ENCODE measurements at places on chromosomes 2 and 18.

DNA sequence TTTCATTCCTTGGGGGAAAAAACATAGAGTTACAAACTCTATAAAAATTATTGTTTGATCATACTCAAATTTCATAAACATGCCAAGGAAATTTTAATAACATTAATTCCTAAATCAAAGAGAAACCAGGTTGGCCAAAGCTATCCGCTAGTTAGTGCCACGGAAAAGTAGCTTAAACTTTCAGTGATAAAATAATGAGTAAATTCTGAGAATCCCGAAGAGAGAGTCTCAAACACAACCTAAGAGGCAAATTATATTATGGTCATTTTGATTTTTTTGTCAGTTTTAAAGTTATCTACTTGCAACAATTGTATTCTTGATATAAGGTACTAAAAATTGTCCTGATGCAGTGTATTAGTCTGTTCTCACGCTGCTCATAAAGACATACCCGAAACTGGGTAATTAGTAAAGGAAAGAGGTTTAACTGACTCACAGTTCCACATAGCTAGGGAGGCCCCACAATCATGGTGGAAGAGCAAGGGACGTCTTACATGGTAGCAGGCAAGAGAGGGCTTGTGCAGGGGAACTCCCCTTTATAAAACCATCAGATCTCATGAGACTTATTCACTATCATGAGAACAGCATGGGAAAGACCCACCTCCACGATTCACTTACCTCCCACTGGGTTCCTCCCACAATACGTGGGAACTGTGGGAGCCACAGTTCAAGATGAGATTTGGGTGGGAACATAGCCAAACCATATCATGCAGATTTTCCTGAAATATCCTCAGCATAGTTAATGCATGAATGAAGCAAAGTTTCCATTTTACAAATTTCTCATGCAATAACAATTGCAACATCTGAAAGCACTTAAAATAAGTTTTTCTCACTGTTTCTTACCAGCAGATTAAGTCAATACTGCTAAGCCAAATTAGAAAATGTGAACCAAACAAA, 205.9 kb upstream of the STK17B start:
- DNase-seq, result no peak

- DNase-seq, result no peak
Observed at GRCh38 chr2:1967242-1968208, 223.2 kb upstream of the PXDN start.

GRCh38 chr2:165594935-165595255, 125.4 kb downstream of the CSRNP3 start:
- no peak for DNase-seq

GRCh38 chr2:105757433-105757832, 12.7 kb downstream of the NCK2 start:
- no peak for DNase-seq
